SK-N-SH (cell line): ENCODE measurements at places on chromosomes 4 and X.
A peak's percentile ranks its signal among the peaks of the same experiment; 100 is the strongest.

DNA sequence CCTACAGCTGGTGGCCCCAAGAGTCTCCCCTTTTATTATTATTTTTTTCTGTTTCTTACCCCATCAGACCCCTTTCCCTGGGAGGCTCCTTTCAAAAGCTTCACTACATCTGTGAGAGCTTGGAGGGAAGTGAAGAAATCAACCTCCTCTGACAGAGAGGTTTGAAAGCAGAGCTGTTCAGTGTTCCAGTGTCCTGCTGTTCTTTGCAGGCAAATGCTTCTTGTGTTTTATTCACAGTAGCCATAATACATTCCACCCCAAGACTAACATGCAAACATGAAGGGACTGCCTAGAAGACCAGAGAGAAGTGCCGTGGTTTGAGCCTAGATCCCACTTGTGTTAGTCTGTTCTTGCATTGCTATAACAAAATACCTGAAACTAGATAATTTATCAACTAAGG is 192.1 kb downstream of the PTTG2 start:
- no peak for DNase-seq

- DNase-seq, result peak; percentile 49
Measured at GRCh38 chr4:16264798-16265197, 38.5 kb upstream of the TAPT1 start.

- peak; percentile 53 for DNase-seq
Measured at GRCh38 chr4:124111922-124112321, 600.6 kb downstream of the ANKRD50 start.

GRCh38 chr4:187840814-187841213 is 154.8 kb upstream of the ZFP42 start:
- DNase-seq, result no peak

DNA sequence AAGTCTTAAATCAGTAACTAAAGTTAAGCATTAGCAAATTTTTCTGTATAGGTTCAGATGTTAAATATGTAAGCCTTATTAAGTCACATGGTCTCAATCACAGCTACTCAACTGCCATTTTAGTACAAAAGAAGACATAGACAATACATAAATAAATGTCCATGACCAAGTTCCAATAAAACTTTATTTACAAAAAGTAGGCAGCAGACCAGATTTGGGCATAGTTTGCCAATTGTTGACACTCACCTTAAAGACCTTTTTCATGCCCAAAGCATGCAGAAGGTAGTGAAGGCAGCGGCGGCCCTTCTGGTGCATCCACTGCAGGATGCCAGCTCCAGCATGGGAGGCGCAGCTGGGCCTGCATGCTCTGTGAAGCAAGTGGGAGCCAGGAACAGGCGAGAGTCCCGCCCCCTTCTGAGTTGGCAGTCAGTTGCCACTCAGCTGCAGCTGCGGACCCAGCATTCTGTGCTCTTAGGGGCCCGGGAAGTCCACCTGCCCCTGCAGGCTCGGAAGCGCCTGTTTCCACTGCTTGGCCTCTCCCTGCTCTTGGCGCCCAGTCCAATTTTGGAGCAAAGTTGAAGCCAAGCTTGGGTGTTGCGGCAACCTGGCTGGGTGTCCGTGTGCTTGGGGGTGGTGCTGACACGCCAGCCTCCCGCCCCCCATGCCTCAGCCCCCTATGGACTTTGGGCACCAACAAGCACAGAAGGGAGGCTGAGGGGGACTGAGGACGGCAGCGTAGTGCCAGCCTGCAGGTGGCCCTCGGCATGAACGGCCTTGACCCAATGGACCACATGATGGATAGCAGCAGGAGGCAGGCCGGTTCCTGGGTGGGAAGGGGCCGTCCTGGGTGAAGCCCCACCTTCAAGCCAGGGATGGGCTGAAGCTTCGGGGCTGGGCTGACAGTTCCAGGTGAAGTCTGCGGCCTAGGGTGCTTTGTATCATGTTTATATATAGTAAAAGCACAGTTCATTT is 42.4 kb upstream of the PABPC4L start:
- DNase-seq, result no peak

GRCh38 chr4:180285796-180286195 is 1957.4 kb upstream of the TENM3 start:
- no peak for DNase-seq

DNA sequence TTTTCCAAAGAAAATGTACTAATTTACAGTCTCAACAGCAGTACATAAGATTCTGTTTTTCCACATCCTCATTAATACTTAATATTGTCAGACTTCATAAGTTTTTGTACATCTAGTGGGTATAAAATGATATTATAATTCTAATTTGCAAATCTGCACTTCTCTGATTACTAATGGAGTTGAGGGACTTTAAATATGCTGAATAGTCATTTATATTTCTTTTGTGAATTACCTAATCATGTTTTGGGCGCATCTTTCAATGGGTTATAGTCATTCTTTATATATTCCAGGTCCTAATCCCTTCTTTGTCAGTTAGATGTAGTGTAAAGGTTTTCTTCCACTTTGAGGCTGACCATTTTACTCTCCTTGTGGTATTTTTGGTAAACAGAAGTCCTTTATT is 96.1 kb downstream of the KDR start:
- DNase-seq, result no peak

- peak; percentile 17 for DNase-seq
Measured at GRCh38 chrX:19707246-19707871, 180.0 kb downstream of the SH3KBP1 start.
